Glutamatergic neuron (in vitro differentiated cells): ENCODE measurements at places on chromosomes 1 and 21.

DNA sequence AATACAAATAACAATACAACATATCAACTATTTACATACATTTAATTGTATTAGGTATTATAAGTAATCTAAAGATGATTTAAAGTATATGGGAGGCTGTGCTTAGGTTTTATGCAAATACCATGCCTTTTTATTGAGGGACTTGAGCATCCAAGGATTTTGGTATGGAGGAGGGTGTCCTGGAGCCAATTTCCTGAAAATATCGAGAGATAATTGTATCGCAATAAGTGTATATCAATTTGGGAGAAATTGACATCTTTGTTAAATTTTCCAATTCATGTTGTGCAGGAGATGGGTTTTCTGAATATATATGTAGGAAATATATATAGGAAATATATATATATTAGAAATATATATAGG lies 63.5 kb downstream of the ATP1A1 start:
- no peak for DNase-seq

DNA sequence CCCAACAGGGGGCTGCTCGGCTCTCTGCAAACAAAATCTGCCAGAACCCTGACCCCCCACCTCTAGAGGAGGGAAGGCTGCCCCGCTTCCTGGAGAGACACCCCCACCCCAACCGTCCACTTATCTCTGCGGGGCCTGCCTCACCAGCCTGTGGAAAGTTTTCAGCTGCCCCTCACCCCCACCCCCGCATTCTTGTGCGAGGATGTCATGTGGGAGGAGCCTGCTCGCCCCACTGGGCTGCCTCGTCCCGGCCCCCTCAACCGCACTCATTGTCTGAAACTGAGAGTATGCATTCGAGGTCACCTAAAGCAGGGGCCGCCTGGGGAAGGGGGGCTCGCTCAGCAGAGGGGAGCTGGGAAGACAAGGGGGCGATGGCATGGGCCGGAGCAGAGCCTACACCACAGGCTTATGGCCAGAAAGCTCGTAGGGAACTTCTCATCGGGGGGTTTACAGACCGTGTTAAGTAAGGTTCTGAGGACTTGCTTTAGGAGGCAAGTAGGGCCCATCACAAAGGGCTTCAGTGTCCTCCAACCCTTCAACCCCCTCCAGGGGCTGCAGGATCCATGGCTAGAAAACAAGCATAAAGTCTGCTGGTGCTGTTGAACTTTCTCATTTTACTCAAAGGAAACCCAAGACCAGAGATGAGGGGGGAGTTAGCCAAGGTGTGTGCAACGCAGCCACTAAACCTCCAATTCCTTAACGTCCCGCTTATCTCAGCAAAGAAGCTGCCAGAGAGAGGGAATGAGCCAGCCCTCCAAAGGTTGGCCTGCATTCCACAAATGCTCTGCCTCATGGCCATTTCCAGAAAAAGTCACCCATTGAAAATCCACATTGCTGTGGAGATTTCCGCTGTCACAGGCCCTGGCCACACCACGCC lies 9.4 kb downstream of the EPHA2 start:
- DNase-seq: peak; percentile 45

GRCh38 chr1:172398193-172398592 lies 22.3 kb upstream of the C1orf105 start:
- DNase-seq: no peak

- no peak for DNase-seq
Observed at GRCh38 chr1:165958306-165958705, 130.9 kb downstream of the UCK2 start.

DNA sequence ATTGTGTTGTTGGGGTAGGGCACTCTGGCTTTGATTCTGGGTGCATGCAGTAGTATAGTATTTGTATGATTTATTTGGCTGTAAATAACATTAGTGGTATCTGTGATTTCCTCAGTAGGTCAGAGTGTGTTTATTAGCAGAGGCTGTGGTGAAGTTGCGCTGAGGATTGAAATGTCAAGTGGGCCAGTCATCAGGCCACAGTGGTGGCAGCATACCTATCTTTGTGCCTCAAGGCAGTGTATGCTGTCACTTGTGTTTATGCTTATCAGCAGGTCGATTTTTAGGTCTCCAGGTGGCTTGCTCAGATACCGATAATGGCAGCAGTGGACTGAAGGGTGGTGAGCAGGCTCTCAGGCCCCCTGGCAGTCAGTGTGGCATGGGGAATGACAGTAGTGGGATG lies 11.3 kb downstream of the LY9 start:
- DNase-seq: no peak

DNA sequence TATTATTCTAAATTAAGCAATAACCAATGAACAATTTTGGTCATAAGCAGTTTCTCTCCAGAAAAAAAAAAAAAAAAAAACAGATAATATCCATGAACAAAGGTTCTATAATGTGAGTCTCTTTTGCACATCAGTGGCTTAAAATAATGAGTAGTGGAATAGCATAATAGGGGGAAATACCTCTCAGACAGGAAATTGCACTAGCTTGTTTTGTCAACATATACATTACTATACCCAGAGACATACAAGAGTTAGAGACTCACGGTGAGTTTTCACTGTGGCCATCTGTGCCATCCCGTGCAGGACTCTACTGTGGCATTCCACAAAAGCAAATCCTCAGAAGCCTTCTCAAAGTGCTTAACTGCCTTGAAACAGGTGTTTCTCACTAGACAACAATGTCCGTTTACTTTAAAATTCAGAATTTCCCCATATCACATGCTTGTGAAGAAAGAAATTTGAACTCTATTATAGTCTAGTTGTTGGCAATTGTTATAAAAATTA lies 697.9 kb downstream of the USP25 start:
- DNase-seq: no peak

DNA sequence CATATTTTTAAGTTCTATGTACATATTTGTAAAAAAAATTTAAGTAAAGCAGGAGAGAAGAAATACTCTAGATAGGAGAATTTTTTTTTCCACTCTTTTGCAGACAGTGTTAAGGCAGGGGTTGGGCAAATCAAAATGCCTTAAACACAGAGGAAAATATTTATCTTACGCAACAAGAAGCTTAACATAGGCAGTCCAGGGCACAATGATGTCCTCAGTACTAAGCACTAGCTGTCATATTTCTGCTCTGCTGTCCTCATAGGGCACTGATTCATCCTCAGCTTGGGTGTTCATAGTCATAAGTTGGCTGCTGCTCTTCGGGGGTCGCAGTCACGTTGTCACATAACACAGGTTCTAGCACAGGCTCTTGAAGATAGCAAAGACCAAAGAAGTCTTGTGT lies 247.4 kb downstream of the PTBP2 start:
- DNase-seq: no peak

GRCh38 chr1:207962716-207963426 lies 51.9 kb upstream of the CD34 start:
- no peak for DNase-seq

GRCh38 chr1:240967070-240967724 lies 355.2 kb upstream of the GREM2 start:
- no peak for DNase-seq

DNA sequence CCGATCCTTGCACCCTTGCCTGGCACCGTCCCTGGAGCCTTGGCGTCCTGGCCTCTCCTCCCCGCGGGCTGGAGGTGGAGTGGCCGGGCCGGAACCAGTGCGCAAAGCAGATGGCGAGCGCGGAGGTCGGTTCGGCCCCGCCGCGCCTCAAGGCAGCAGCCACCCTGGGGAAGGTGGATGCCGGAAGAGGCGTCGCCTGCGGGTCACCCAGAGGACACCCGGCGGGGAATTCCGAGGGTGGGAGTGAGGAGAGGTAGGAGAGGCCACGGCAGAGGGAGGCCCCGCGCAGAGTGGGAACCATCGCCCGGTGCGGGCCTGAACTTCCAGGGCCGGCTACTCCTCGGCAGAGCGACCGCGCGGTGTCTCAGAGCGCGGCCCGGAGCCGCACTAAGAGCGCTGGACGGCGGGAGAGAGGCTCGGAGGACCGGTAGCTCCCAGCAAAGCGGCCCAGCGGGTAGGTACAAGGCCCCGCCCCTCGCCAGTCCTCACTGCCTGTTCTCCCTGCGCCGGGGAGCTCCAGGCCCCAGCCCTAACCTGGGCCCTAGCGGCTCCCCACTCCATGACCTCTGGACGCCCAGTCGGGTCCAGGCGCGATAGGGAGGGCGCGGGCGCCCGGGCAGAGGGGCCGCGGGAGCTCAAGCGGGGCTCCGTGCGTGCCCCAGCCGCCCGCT lies at the start of gene RNF207:
RNF207 (plus strand) TSS at position 271 of the 671 bp plus-strand sequence. CDS start 417 bp downstream, outside the sequence.
- DNase-seq: peak; percentile 66

GRCh38 chr21:43989401-43989800 lies 22.7 kb upstream of the TRAPPC10 start:
- DNase-seq: no peak

- DNase-seq: no peak
Observed at GRCh38 chr1:111963985-111964738, 25.3 kb downstream of the KCND3 start.

GRCh38 chr21:37460196-37460595 lies 93.6 kb downstream of the DYRK1A start:
- peak; percentile 56 for DNase-seq

DNA sequence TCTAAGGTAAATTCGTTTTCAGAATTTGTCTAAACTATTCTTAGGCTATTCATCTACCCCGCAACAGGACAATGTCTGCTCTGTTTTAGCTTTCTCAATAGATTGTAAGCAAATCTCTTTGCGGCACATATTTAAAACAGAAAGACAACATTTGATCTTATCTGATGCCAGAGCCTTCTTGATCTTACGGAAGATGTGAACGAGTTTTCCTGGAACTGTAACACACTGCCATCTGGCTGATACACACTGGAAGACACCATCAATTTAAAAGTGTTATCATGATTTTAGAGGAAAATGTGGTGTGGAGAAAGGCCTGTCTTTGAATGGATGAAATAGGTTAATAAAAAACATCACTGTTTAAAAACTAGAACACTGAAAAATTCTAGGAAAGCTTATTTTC lies 36.1 kb downstream of the COA6 start:
- DNase-seq: no peak

- DNase-seq: no peak
Observed at GRCh38 chr21:17442165-17442564, 70.7 kb upstream of the CXADR start.

- DNase-seq: no peak
Observed at GRCh38 chr21:36858320-36858957, 108.0 kb downstream of the HLCS start.
